ENCODE measurements at places on chromosomes 2 and 18. TPM values are rescaled to one million over a fixed set of nuclear protein-coding genes. Genes with fewer than 3 reads are reported as not detected.

Gene CAPN14
- total RNA-seq: 0.27 TPM

Gene ABHD1
- total RNA-seq: not detected

DNA sequence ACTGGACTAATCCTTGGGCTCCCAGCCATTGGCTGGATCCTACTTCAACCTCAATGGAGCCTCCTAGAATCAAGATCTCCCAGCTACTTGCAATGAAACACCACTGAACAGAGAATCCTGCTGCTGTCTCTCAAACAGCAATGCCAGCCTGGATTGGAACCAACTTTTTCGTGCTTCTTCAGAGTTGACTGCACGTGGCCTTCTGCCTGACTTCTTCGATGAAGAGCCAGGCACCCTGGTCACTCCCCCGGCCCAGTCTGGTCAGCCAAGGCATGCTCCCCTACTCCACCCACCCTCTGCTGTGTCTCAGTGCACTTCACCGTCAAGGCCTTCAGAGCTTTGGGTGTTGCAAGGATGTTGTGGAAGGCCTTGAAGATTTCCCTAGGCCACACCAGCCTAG lies 148.7 kb downstream of the CLIP4 start:
- DNase-seq: peak; percentile 41

- no peak for DNase-seq
Measured at GRCh38 chr2:39202639-39203369, 41.0 kb downstream of the CDKL4 start.

GRCh38 chr2:221070106-221070505 lies 502.0 kb downstream of the EPHA4 start:
- no peak for DNase-seq

Gene KCNJ13
- not detected for total RNA-seq

Gene RAMP1
- total RNA-seq: 419 TPM

Gene CCL20
- total RNA-seq: not detected

- DNase-seq: peak; percentile 29
Measured at GRCh38 chr2:10264506-10265328, 38.0 kb upstream of the HPCAL1 start.

- no peak for DNase-seq
Measured at GRCh38 chr2:149768320-149768799, 180.8 kb upstream of the MMADHC start.

- DNase-seq: no peak
Measured at GRCh38 chr2:214328941-214329340, 81.9 kb upstream of the VWC2L start.

Gene CTAGE1
- total RNA-seq: not detected

DNA sequence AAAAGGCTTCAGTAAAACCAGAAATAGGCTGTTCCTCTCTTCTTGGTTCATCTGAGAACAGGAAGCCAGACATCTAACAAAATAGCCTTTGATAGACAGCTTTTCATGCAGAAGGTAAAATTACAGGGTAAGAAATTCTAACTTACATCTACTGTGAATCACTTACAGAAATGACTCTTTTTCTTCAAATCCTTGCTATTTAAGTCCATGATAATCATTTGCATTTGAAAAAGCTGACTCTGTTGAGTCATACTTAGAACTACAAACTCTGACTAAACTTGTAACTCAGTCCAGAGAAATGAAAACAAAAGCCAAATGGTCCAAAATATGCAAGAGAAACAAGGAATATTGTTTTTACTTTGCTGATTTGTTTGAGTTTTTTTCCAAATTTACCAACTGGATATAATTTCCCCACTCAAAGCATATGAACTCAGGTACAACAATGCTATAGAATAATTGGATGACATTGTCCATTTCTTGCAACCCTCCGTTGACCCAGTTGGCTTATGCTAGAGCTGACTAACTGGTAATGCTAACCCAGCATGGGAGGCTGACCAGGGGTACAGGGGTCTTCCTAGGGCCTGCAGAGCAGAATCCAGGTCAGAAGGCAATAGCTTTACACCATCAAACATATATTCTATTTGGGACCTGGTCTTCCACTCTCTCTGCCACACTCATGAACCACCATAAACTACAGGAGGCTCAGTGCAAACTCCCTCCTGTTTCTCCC lies 18.8 kb upstream of the MREG start:
- no peak for DNase-seq

DNA sequence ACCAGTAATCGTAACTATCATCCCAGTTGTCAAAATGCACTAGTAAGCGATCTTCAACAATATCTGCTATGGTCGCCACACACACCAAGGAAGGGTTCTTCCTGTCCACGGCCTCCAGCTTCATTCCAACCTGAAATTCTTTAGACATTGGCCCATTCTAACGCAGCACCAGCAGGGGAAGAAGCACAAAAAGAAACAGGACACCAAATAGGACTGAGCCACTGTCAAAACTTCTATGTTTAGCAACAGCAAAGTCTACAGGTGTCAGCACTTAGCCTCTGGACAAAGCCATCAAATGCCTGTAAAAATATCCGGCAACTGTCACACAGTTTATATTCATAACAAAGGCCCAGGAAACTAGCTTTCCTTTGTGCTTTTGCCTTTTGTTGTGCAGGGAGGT lies 175.0 kb downstream of the L3MBTL4 start:
- no peak for DNase-seq

Gene PARD6G
- 9.3 TPM for total RNA-seq

GRCh38 chr2:120323807-120324399 lies 22.0 kb upstream of the INHBB start:
- no peak for DNase-seq

DNA sequence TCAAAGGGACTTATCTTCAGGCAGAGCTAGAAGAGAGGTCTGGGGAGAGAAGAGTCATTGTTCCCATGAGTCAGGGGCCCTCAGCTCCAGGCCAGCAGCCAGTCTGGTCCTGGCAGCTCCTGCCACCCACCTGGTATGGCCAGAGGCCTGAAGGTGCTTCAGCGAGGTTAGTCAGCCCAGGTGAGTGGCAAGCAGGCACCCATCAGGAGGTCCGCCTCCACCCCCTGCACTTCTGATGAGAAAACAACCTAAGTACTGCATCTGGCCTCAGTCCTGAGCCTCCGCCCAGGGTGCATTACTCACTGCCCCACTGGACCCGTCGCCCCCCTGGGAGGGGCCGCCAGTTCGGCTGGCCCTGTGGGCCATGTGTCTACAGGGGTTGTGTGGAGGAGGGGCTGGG lies 130.2 kb downstream of the INHBB start:
- peak; percentile 48 for DNase-seq

DNA sequence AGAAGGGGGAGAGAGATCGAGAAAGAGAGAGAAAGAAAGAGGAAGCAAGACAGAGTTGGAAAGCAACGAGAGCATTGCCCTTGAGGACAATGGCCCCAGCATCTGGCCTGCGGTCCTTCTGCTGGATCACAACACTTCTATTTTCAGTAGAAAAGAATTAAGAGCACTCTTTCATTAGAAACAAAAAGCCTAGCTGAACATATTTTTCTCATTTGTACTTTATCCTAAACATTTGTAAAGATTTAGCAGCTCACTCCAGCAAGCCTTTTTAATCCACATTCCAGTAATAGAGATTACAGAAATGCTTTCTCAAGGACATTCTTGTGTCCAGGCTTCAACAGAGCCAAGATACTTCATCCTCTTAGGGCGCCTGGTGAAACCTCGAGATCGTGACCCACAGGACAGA lies 31.6 kb upstream of the AFF3 start:
- no peak for DNase-seq

- no peak for DNase-seq
Measured at GRCh38 chr2:29080886-29081743, 6.8 kb upstream of the PCARE start.

GRCh38 chr18:13582178-13582670 lies 144.1 kb downstream of the FAM210A start:
- DNase-seq: no peak

Gene HADHA
- total RNA-seq: 137 TPM

DNA sequence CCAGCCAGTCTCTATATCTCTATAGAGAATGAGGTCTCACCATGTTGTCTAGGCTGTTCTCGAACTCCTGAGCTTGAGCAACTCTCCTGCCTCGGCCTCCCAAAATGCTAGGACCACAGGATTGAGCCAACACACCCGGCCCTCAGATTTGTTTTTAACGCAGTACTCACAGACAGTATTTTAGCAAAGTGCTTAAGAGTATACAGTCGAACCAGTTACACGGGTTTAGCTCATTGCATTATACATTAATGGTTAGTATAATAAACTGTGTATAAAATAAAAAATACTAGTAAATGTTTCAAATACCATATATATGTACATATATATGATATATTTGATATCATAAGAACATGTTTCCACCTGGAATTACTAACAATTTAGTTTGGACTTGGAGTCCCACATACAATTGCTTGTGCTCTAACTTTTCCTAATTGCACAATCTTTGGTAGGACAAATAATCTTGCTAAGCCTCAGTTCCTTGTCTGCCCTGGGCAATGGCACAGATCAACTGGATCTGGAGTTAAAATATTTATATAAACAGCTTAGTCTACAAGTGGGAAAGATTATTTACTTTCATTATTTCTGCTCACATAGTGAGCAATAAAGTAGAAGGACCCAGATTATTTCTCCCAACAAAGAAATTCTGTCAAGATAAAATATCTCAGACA lies 508.9 kb upstream of the LRATD1 start:
- DNase-seq: no peak

- DNase-seq: no peak
Measured at GRCh38 chr18:22056950-22057349, 112.4 kb upstream of the GATA6 start.

GRCh38 chr18:11872479-11873136 lies 21.4 kb downstream of the CHMP1B start:
- no peak for DNase-seq

Gene FAM98A
- 21.8 TPM for total RNA-seq

- no peak for DNase-seq
Measured at GRCh38 chr18:10713409-10713808, 187.6 kb downstream of the NAPG start.

- no peak for DNase-seq
Measured at GRCh38 chr2:171069286-171069956, 91.3 kb downstream of the TLK1 start.

Gene EN1
- total RNA-seq: not detected

DNA sequence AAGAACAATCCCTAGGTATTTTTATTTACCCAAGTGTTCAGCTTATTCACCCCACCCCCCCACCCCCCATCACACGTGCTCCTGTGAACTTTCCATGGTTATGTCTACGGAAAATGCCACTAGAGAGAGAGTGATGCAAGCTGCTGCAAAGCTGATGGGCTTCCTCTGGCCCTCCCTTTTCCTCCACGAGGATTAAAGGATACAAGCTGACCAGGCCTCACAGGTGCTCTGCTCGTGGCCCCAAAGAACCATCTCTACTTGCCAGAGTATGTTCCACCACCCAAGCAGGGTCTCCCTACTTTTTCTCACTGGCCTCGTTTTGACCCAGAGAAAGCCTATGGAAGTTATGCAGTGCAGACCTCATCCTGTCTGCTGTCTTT lies 342.6 kb downstream of the CELF4 start:
- no peak for DNase-seq

- no peak for DNase-seq
Measured at GRCh38 chr2:19839438-19839837, 62.3 kb downstream of the TTC32 start.
